ENCODE measurements at places on chromosomes 16 and 17.

- no peak for DNase-seq
Measured at GRCh38 chr16:346587-346986, 5.9 kb downstream of the AXIN1 start.

GRCh38 chr17:9239246-9239792 lies 218.0 kb downstream of the NTN1 start:
- no peak for DNase-seq

DNA sequence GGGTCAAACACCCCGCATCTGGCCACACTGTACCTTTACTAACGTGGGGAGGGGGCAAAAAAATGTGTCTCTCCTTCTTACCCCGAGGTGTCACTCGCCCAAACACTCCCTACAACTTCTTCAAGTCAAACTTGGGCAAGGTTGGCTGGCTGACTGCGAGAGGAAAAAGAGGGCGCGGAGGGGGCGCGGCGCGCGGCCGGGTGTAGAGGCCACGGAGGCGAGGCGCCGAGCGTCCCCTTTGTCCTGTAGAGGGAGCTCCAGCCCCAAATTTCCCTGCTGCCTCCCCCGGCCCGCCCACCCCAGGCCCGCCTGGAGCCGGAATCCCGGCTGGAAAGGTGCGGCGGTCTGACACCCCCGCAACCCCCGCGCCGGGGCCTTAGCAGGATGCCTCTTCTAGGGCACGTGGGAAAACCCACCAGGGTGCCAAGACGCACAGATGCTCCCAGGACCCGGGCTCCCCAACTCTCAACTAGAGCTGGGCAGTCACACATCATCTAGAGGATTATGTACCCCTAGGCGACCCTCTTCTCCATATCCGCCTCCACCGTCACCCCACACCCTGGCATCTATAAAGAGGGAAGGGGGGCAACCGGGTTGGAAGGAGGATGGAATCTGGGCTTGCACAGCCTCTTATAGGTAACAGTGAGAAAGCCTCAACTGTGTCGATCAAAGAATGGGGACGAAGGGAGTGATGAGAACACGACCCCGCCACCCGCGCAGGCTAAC lies 4.2 kb downstream of the IRX3 start:
- DNase-seq, result no peak

DNA sequence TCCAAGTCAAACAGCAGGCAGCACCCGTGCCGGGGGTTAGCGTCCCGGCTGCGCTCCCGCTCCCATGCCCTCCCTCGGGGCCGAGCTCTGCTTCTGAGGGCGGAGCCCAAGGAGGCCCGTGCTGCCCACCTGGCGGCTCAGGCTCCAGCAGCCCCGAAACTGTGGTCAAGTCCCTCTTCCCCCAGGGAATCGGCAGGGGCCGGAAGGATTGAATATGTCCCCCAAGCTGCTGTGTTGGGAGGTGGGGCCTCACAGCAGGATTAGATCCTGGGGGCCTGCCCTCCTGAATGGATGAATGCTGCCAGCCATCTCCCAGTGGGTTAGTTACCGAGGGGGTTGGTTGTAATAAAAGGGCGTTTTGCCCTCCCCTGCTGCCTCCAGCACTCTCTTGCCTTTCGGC lies 33.9 kb downstream of the MAP2K3 start:
- no peak for DNase-seq

DNA sequence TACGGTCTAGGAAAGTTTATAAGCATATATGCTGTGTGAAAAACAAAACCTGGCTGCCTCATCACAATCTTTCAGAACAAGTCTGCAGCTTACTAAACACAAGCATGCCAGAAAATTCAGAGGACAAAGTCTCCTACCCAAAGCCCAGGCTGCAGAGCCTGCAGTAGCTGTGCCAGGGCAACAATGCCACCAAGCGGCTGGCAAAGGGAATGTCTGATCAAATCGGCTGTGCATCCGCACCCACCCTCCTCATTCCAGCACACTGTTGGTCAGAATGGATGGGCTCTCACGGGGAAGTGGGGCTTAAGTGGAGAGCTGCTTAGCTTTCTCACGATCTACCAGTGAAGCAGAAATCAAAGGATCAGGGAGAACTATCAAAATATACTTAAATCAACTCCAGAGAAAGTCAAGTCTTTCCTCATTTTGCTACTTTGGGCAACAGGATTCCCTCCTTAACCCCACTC lies 73.5 kb downstream of the CYTH1 start:
- peak; percentile 70 for DNase-seq

DNA sequence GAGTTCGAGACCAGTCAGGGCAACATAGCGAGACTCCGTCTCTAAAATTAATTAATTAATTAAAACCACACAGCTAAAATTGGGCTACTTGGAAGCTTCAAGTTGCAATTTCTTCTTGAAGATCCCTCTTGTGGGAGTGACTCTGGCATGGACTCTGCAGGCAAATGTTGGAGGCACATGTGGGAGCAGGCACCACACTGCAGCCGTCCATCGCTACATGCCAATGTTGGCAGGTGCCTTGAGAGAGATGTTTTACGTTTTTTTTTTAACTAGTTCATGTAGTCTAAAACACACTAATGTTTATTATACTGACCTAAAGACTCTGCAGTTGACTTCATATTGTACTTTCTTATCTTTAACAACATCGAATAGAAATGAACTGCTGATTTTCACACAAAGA lies 7.9 kb upstream of the CCL8 start:
- no peak for DNase-seq

DNA sequence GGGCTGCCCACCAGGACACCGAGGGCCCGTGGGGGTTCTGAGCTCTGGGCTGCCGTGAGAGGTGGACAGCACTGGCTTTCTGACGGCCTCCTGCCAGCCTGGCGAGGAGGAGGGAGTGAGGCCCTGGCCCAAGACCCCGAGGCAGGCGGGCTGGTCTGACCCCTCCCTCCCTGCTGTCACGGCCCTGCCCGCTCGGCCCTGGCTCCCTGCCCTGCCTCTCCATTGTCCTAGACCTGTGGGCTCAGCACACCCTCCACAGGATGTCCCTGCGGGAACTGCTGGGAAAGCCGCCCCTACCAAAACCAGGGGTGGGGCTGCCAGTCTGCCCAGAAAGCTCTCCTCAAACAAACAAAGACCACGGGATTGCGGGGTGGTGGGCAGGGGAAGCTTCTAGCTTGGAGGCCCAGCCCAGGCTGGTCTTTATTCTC lies 20.7 kb downstream of the SPNS2 start:
- no peak for DNase-seq
